ENCODE measurements at places on chromosomes 2 and 18.
A peak's percentile ranks its signal among the peaks of the same experiment; 100 is the strongest.

DNA sequence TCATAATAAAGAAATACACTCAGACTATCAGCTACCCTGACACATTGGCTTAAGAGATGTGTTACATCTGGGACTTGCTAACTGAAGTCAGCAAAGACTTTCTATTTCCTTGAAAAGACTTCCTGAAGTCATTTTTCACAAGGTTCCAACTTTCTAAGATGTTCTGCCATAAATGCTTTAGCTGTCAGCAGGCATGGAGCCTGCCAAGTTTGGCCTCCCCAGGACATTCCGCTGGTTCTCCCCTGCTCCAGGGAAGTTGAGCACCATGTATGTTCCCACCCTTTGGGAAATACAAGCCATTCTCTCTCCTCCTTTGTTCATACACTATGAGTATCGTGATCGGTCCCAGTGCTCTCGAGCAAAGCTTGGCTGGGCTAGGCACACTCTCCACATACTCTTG is 202.7 kb upstream of the CCDC68 start:
- DNase-seq: no peak

DNA sequence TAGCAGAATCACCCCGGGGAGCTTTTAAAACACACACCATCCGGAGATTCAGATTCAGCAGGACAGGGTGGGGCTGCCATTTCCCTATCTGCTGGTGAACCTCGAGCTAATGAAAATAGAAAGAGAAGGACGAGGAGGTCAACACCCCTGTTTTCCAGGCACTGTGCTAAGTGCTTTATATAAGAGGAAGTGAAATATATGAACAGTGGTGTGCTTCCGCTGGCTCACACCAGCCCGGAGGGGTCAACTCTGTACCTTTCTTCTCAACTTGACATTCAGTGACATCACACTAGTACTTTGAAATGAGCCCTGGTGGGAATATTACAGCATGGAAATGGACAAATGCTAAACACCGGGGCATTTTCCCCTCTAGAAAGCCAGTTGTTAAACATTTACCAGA is 108.3 kb upstream of the LTBP1 start:
- DNase-seq: no peak

- no peak for DNase-seq
Observed at GRCh38 chr2:18172607-18173006, 294.1 kb downstream of the KCNS3 start.

DNA sequence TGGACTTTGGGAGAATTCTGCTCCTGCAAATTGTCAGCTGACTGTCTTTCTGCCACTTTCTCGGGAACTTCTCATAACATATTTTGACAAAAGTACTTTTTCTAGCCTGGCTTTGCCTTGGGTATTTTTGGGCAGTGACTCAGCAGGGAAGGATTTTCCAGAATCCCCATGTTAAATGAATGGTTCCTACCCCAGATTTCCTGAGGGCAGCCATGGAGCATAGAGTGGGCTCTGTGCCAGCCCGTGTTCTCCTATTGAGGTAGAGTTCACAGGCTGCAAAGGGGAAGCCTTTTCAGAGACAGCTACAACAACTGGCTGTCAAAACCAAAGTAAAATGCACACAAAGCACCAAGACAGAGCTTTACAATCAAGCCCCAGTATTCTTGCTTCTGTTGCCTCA is 59.8 kb downstream of the BMP10 start:
- DNase-seq: no peak

GRCh38 chr18:24427484-24427883 is 1.0 kb downstream of the IMPACT start:
- no peak for DNase-seq

DNA sequence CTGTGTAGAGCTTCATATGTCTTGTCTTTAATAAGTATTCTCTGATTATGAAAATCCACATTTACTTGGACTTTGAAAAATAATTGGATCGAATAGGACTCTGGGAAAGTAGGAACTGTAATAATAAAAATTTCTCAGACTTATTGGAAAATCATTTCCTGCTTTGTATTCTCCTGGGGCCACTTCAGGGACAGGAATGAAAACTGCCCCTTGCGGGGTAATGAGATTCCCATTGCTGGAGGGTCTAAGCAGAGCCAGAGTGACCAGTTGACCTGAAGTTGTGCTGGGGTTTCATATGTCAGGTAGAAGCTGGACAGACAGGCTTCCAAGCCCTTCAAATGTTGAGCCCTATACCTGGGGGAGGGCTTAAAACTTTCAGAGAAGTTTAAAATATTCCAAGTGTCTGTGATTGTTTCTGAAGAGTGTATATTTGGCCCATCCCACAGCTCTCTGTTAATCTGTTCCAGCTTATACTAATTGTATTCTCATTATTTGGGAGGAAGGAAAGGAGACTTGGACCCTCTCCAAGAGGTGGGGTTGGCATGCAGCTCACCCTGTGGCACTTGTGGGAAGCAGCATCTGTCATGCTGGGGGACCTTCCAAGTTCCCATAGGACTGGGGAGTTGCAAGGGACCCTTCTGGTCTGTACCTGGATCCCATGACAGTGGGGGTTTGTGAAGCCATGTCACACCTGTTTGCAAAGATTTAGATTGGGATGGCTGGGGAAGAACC is 268.7 kb upstream of the ATP5MC3 start:
- peak; percentile 63 for DNase-seq

- DNase-seq: no peak
Observed at GRCh38 chr2:24850944-24851343, 57.7 kb downstream of the CENPO start.

DNA sequence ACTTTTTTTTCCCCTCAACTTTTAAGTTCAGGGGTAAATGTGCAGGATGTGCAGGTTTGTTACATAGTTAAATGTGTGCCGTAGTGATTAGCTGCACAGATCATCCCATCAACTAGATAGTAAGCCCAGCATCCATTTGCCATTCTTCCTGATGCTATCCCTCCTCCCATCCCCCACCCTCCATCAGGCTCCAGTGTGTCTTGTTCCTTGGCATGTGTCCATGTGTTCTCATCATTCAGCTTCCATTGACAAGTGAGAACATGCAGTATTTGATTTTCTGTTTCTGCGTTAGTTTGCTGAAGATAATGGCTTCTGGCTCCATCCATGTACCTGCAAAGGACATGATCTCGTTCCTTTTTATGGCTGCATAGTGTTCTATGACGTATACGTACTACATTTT is 47.2 kb upstream of the STON1 start:
- DNase-seq: peak; percentile 74

GRCh38 chr2:237492137-237492890 is 5.3 kb downstream of the MLPH start:
- no peak for DNase-seq

DNA sequence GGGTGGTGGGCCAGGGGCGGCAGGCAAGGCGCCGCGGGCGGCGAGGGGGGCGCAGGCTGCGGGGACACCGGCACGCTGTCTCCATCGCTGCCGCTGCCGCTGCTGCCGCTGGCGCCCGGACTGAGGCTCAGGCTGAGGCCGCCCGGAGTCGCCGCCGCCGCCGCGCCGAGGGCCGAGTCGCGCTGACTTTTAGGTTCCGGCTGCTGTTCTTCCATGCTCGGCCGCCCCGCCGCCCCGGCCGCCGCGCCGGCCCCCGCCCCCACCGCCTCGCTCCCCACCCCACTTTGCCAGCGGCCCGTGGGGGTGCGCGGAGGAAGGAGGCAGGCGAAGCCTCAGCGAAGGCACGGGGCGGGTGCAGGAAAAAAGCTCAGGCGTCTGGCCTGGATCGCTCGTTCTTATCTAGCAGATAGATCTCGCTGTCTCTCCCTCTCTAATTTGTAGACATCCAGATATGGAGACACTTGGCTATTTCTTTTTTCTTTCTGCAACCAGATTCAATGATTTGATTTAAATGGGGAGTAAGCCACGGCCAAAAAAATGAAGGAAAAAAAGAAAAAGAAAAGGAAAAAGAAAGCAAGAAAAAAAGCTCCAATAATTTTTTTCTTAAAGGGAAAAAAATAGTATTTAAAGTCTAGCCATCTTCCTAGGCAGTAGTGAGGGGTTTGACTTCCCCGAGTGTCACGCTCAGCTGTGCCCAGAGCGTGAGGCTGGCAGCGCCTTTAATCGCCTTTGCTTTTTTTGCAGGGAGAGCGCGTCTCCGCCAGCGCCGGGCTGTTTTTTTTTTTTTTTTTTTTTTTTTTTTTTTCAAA is at the start of gene EN1:
Gene EN1 (minus strand): TSS at position 696 of the 809 bp plus-strand sequence. CDS start 481 bp downstream, at position 215.
- DNase-seq: no peak

- no peak for DNase-seq
Observed at GRCh38 chr2:216074794-216075193, 6.8 kb downstream of the PECR start.

DNA sequence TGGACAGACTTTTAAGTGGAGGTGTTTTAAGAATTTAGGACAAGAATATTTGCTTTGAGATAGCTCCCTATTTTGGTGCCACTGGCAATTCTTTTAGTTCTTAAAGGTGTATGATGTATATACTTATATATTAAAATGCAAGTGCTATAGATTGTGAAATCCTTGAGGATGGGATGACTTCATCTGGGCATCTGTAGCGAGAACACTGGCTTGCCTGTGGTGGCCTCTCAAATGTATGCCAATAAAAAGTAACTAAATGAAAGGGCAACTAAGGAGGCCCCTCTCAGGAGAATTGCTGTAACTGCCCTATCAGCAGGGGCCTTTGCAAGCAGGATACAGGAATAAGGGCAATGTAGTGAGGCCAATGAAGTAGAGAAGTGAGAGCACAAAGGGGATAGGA is 2.6 kb upstream of the THUMPD2 start:
- no peak for DNase-seq

DNA sequence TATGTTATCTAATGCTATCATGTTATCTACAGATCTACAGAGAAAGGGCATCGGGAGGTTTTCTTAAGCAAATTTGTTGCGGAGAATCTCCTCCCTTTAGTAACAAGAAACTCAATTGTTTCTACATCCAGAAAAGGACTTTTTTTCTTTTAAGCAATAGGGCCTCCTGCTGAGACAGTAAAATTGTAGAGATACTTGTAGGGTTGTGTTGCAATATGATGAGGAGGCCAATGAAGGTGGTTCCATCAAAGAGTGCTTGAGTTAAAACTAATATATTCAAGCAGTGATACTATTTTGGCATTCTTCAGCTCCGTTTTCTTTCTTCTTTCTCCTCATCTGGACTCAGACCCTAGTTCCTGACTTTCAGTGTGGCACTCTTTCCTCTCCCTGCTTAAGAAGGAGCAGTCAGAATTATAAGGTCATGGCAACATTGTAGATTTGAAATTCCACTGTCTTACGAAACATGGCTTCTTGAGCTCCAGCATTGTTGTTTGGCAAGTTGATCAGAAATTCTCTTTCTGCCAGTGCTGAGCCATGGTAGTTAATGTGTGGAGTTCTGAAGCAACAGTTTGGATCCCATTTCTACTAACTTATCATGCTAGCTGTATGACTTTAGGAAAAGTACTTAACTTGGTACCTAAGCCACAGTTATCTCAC is 202.0 kb upstream of the SLC14A2 start:
- DNase-seq: no peak

DNA sequence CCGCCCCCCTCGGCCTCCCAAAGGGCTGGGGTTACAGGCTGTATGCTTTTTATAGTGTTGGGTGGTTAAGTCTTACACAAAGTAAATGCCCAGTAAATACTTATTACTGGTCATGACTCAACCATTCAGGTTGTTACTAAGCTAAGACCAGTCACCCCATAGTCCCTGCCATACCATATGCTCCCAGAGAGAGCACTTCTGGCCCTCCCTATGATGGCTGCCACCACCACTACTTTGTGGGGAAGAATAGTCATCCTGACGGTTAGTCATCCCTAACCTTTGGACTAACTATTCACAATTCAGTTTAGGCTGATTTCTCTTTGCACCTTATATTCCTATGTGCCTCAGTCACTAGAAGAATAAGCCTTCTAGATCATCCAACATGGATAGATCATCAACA is 42.0 kb upstream of the MSH2 start:
- DNase-seq: no peak

- no peak for DNase-seq
Observed at GRCh38 chr18:74292541-74292858, 737 bp upstream of the CYB5A start.

DNA sequence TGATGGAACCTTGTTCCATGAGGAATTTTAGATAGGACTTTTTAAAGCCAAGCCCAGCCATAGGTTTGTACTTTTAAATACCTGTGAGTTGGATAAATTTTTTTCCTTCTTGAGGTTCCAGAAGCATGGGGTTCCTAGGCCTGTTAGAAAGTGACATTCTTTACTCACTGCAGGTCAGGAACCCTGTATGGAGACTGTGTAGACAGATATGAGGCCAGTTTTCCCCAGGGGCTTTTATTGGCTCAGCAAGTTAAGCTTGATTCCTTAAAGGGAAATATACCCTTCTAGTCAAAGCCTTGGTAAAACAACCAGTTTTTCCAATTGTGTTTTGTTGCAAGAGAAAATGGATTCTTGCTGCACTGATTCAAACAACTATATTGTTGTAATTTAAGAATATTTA is 38.4 kb upstream of the GMCL1 start:
- DNase-seq: no peak

DNA sequence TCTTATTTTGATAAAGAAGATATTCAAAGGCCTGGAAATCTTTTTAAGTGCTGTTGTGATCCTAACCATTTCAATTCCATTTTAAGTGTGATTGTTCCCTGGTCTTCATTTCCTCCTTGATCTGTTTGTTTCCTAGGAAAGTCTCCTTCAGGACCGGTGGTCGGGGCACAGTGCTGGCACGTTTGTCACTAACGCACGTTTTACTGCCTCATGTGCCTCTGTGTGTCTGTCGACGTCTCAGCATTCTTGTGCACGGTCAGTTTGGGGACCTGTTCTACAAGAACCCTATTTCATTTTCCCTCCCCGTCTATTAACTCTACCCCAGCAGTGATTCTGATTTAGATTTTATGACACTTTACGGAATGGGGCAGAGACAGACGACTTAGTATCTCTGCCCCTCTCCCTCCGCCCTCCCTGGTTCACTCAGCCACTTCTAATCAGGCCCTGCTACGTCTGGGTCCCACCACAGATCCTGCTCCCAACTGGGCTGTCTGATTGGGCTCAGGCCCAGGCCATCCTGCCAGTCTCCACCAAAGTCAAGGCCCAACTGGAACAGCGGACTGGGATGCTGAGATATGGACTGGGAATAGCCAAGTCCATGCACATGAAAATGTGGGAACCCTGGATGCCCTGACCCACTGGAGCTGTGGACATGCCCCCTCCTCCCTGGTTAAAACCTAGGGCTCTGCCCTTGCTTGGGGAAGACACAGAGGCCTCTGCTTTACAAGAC is 95.6 kb downstream of the TWIST2 start:
- no peak for DNase-seq

GRCh38 chr2:100451092-100451491 is 19.2 kb upstream of the NMS start:
- no peak for DNase-seq

Data from NCI-H2171 (cell line).